ENCODE measurements at places on chromosomes 2 and 18.

DNA sequence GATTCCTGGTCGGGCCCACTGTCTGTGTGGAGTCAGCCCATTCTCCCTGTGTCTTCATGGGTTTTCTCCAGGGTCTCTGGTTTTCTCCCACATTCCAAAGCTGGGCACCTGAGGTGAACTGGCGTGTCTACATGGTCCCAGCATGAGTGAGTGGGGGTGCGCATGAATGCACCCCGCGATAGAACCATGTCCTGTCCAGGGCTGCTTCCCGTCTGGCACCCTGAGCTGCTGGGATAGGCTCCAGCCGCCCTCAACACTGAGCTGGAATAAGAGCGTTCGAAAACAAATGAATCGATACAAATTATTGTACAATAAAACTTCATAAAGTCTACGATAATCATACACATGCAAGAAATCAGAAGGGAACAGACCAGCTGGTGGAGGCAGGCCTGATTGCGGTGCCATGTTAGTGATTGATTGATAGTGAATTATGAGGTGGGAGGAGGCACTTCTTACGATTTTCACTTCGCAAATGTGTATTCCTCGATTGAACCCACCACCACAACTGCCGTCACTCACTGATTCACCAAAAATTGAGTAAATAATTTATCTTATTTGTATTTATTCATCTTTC, 186.6 kb downstream of the MGAT5 start:
- no peaks in the 10 kb centered on the region for H3K27me3 ChIP-seq
- H3K27ac ChIP-seq: no peak overlapping the region
- no peak for DNase-seq

DNA sequence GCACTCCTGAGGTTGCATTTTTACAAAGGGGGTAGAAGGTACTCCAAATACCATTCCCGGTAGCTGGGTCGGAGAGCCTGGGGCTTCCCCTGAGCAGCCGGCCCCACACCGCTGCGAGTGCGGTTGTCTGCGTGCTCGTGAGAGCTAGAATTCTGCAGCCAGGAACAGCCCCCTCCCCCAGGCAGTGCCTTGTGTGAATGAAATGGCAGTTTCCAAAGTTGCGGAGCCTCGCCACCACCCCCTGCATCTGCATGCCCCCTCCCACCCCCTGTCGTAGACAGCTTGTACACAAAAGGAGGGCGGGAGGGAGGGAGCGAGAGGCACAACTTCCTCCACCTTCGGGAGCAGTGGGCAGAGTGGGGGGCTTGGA, 1.1 kb downstream of the MYCN start:
- DNase-seq: no peak
- peaks cover 33% of the 10 kb centered on the region for H3K27me3 ChIP-seq
- no peaks in the 10 kb centered on the region for H3K36me3 ChIP-seq
- H3K27ac ChIP-seq: no peak overlapping the region
- H3K4me3 ChIP-seq: no peak overlapping the region

GRCh38 chr2:150938527-150938926, 323.1 kb downstream of the RBM43 start:
- H3K4me1 ChIP-seq: no peaks in the 10 kb centered on the region
- H3K4me3 ChIP-seq: no peak overlapping the region
- no peaks in the 10 kb centered on the region for H3K27me3 ChIP-seq
- no peaks in the 10 kb centered on the region for H3K36me3 ChIP-seq
- peak; percentile 57 for DNase-seq
- H3K27ac ChIP-seq: no peak overlapping the region

- no peaks in the 10 kb centered on the region for H3K36me3 ChIP-seq
- no peak overlapping the region for H3K4me3 ChIP-seq
- no peak for DNase-seq
These were observed 420.2 kb downstream of the SUCLG1 start for GRCh38 chr2:84038866-84039265.

DNA sequence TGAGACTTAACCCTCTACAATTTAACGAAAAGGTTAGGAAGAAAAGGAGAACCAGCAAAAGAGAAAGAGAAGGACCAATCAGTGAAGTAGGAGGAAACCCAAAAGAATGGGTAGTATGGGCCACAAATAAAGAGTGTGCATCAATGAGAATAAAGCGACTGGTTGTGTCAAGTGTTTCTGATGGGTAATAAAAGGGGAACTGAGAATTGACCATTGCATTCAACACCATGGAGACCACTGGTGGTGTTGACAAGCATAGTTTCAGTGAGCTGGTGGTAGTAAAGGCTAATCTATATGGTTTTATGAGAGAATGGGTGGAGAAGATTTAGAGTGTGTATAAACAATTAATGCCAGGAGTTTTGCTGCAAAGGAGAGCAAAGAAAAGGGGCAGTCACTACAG, 75.4 kb downstream of the CSRNP3 start:
- no peaks in the 10 kb centered on the region for H3K36me3 ChIP-seq
- no peaks in the 10 kb centered on the region for H3K27me3 ChIP-seq
- no peak for DNase-seq

DNA sequence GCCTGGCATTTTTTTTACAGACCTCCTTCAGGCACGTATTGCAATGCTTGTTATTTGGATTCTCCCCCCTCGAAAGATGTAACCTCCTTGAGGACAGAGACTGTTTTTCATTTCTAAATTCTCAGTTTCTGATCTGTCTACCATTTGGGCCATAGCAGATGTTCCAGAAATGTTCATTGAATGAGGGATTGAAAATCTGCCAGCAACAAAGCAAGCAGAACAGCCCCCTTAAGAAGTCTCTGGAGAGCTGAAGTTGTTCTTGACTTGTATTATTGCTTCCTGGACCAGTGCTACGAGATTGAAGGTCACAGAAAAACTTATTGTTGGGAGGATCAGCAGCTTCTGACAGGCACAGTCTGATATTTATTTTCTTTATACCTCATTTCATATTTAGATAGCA, 355.5 kb downstream of the EPHA4 start:
- H3K36me3 ChIP-seq: no peaks in the 10 kb centered on the region
- no peaks in the 10 kb centered on the region for H3K4me1 ChIP-seq
- no peak for DNase-seq
- no peak overlapping the region for H3K27ac ChIP-seq
- H3K4me3 ChIP-seq: no peak overlapping the region

GRCh38 chr2:107730898-107731297, 95.8 kb upstream of the RGPD4 start:
- no peak overlapping the region for H3K4me3 ChIP-seq
- no peaks in the 10 kb centered on the region for H3K27me3 ChIP-seq
- H3K4me1 ChIP-seq: no peaks in the 10 kb centered on the region
- DNase-seq: no peak
- H3K36me3 ChIP-seq: no peaks in the 10 kb centered on the region

DNA sequence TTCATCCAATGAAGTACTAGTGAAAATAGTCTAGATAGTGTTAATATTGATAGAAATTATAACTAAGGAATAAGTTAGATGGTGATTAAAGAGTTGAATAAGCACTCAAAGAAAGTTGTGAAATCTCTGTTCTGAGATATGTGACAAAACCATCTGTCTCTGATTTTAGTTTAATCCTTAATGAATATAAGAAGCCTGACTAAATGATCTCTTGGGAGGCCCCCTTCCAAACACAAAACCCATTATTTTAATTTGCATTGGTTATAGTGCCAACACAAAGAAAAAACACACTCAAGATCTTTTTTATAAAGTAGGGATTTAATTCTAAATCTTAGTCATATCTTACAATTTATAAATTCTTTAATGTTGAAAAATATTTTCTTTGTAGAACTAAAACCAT, 34.0 kb downstream of the SCN2A start:
- no peak overlapping the region for H3K27ac ChIP-seq
- H3K4me3 ChIP-seq: no peak overlapping the region
- no peaks in the 10 kb centered on the region for H3K36me3 ChIP-seq
- no peaks in the 10 kb centered on the region for H3K4me1 ChIP-seq
- no peak for DNase-seq

DNA sequence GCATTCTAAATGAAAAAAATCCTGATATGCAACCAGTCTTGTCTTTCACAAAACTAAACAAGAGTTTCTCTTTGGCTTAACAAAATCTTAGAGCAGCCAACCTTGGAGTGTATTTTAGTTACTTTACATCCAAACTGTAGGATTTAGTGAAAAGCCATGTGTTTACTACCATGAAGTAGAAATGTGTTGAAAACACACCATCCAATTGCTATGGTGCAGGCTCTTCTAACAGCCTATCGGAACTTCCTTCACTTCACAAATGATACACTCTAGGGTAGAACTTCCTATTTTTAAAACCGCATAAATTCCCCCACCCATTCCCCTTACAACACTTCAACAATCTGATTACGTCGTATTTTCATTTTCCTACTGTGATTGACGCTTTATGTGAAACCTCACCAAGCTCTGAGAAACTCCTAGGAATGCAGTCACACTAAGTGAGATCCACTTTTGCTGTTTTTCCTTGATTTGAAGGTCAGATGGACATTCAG, 74.4 kb upstream of the MAP4K4 start:
- DNase-seq: no peak
- peaks cover 9% of the 10 kb centered on the region for H3K4me1 ChIP-seq
- no peaks in the 10 kb centered on the region for H3K36me3 ChIP-seq
- no peak overlapping the region for H3K27ac ChIP-seq

DNA sequence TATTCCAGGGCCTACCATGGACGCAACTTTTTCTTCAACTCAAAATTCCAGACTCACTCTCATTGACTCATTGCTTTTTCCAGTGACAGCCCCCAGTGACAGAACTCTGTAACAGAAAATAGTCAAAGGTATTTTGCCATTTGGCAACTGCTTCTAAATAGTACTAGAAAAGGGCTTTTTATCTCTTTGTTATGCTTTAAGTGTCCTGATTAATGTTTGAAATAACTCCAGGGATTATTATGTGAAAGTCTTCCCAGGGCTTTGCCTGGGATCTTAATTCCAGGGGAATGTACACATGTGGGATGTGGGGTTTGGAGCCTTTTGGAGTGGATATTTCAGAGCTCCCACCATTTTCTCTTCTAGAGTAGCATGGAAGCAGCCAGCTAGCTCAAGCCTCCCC, 198.8 kb downstream of the KCNS3 start:
- no peaks in the 10 kb centered on the region for H3K36me3 ChIP-seq
- H3K27me3 ChIP-seq: no peaks in the 10 kb centered on the region
- no peak overlapping the region for H3K4me3 ChIP-seq
- no peak for DNase-seq
- no peak overlapping the region for H3K27ac ChIP-seq
- no peaks in the 10 kb centered on the region for H3K4me1 ChIP-seq

DNA sequence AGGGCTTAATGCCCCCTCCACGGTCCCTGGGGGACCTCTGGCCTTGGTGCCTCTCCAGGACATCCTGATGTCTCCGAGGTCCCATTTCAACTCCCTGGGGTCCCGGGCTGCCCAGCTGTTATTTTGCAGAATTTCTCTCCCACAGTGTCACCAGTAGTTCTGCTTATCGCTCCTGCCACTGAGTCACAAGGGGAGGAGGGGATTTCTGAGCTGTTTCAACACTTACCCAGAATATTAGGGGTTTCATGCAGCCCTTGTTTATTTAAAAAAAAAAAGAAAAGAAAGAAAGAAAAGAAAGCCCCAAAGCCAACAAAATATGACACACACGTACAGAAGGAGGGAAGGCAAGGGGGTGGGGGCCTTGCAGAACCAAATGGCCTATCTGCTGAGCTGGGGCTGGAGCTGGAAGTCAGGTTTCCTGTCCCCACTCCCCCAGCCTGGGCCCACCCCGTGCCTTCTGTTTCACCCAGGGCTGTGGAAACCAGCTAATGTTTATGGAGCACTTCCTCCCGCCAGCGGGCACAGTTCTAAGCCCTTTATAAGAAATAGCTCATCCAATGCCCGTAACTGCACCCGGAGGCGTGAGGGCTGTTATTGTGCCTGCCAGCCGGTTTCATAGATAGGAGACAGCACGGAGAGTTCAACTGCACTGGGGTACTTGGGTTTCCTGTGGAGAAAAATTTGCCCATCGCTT, 8.4 kb upstream of the ARID5A start:
- peak overlapping the region; percentile 25 for H3K4me3 ChIP-seq
- peak overlapping the region; percentile 46 for H3K27ac ChIP-seq
- DNase-seq: peak; percentile 60

DNA sequence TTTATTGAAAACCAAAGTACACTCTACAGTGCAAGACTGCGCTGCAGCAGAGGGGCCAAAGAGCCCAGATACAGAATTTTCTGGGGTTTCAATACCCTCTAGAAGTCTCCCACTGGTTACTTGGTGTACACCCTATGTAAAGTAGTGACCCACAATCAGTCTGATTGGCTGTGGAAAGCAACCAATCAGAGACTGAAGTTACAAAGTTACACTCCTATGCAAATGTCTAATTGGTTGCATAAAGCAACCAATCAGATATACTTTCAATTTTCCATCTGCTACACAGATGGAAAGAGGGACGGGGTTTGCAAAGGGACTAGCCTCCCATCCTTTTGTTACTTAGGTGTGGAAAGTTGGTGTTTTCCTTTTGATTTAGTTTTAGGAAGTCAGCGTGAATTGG, 198.9 kb upstream of the SH3BP4 start:
- no peak overlapping the region for H3K27ac ChIP-seq
- no peaks in the 10 kb centered on the region for H3K36me3 ChIP-seq
- DNase-seq: no peak
- peaks cover 10% of the 10 kb centered on the region for H3K4me1 ChIP-seq

GRCh38 chr2:20135631-20136050, 84.2 kb upstream of the LAPTM4A start:
- no peak overlapping the region for H3K4me3 ChIP-seq
- H3K4me1 ChIP-seq: peaks cover 8% of the 10 kb centered on the region
- no peak overlapping the region for H3K27ac ChIP-seq
- DNase-seq: peak; percentile 61
- H3K36me3 ChIP-seq: no peaks in the 10 kb centered on the region
- peaks cover 13% of the 10 kb centered on the region for H3K27me3 ChIP-seq
